ENCODE measurements at places on chromosomes 1 and 21.

- DNase-seq: no peak
Observed at GRCh38 chr1:227890451-227891222, 57.1 kb downstream of the WNT9A start.

GRCh38 chr1:223102797-223103533 is 40.1 kb downstream of the TLR5 start:
- DNase-seq: no peak

- peak; percentile 92 for DNase-seq
Observed at GRCh38 chr1:244163861-244164510, 112.9 kb downstream of the ZBTB18 start.

GRCh38 chr1:27609210-27609555 is 5.2 kb upstream of the AHDC1 start:
- DNase-seq: no peak

GRCh38 chr1:113073479-113073950 is 517 bp downstream of the LRIG2 start:
- DNase-seq: peak; percentile 84

DNA sequence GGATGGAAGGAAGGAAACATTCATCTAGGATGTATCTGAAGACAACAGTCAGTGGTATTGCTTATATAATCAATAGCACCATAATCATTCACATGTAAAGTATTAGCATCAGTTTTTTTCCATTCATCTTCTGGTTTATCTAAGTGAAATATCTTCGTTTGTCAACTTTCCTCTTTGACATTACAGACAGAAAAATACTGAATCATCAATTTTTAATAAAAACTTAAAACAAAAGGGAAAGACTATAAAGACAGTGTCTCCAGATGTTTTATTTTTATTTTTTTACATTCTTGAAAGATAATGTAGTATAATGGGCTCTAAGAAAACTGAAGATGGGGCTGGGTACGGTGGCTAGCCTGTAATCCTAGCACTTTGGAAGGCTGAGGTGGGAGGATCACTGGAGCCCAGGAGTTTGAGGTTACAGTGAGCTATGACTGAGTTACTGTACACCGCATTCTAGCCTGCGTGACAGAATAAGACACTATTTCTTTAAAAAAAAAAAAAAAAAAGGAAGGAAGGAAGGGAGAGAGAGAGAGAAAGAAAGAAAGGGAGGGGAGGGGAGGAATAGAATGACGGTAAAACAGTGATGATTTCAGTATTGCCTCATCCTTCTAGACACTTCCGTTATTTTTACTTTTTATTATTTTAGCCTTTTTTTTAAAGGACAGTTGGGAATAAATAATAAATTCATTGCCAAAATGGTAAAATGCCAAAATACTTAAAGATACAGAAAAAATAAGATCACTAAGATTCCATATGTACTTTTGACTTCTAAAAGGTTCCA is 89.5 kb downstream of the NRIP1 start:
- no peak for DNase-seq

All from foreskin fibroblast (primary cell).